CD4-positive, alpha-beta T cell (primary cell): ENCODE measurements at places on chromosomes 6 and 20. TPM values are rescaled to one million over a fixed set of nuclear protein-coding genes. Genes with fewer than 3 reads are reported as not detected.

DNA sequence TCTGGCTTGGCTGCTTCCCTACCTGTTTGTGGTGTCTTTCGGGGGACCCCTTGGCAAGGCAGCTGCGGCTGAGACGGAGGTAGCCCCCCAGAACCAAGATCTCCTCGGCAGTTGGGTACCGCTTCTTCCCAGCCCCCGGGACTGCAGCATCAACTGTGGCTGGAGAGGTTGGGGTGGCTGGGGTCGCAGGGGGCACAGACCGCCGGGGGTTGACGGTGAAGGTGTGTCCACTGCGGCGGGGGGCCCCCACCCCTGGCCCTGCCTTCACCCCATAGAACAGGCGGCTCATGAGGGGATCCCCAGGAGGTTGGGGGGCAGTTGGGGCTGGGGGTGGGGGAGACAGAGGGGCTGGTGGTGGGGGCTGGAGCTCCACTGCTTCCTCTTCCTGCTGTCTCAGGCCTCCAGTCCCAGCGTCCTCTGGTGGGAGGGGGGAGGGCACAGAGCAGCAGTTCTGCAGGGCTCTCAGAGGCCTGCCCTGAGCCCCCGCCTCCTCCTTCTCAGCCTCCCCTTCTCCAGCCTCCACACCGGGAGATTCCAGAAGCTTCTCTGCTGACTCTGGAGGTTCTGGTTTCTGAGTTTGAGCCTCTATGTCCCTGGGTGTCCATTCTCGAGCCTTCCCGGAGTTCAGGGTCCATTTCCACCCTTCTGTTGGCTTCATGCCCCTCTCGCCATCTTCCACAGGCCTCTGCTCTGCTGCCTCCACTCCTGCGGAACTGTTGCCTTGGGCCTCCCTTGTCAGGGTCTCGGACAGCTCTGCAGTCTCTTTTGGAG lies 1.9 kb downstream of the PPP1R18 start:
- peak; percentile 66 for DNase-seq
- H3K27me3 ChIP-seq, result no peaks in the 10 kb centered on the region
- peak overlapping the region; percentile 60 for H3K27ac ChIP-seq
- H3K36me3 ChIP-seq, result peaks cover 20% of the 10 kb centered on the region
- peak overlapping the region; percentile 99 for H3K4me3 ChIP-seq

GRCh38 chr6:147758303-147758702 lies 249.8 kb downstream of the SAMD5 start:
- no peak overlapping the region for H3K27ac ChIP-seq
- no peaks in the 10 kb centered on the region for H3K4me1 ChIP-seq
- no peak overlapping the region for H3K4me3 ChIP-seq
- no peaks in the 10 kb centered on the region for H3K27me3 ChIP-seq
- no peaks in the 10 kb centered on the region for H3K36me3 ChIP-seq

DNA sequence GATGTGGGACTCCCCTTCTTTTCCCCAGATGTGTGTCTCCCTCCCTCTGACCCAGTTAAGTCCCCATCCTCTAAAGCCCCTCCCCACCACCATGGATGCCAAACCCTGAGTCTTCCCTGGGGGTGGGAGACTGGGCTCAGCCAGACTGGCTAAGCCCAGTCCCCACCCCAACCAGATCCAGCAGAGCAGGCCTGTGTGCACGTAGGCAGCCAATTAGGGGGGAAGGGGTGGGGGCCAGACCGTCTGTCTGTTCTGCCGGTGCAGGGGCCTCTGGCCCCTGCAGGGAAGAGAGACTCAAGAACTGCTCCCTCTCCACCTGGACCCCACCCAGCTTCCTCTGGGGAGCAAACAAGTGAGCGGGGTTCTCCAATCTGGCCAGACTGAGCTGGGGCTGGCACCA lies 605 bp downstream of the COX4I2 start:
- H3K36me3 ChIP-seq, result no peaks in the 10 kb centered on the region
- H3K27ac ChIP-seq, result no peak overlapping the region
- no peaks in the 10 kb centered on the region for H3K27me3 ChIP-seq
- H3K4me3 ChIP-seq, result no peak overlapping the region
- H3K4me1 ChIP-seq, result peaks cover 9% of the 10 kb centered on the region
- DNase-seq, result no peak

DNA sequence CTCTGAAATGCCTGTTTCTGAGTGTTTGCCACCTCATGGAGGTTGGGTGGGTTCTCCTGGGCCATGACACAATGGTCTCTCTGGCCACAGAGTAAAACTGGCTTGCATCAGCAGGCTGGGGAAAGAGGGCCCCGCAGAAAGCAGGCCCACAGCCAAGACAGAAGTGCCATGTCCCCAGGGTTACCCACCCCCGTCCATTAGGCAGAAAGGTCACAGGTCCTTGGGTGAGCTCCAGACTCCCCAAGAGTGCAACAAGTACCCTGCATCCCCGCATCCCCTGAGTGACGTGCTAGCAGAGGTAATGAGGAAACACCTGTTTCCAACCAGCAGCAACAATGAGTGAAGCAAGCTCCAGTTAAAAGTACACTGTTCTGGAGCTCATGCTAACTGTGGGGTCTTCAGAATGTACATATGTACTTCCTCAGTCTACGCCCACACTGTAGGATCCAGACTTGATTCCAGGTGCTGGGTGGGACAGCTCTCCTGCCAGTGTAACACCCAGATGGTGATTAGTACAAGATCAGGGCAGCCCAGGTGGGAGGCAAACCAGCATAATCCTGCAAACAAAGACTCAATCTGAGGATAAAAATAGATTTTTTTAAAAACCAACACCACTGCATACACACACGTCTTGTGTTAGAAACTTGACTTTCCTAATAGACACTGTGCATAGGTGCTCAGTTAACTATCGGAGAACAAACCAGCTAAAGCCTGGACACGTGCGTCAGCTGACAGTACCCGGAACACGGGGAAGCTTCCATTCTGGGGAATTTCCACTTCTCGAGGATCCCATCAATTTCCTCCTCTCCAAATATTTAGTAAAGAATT lies 31.5 kb downstream of the RRBP1 start:
- DNase-seq, result no peak
- no peaks in the 10 kb centered on the region for H3K36me3 ChIP-seq
- H3K27ac ChIP-seq, result no peak overlapping the region
- H3K4me1 ChIP-seq, result peaks cover 16% of the 10 kb centered on the region
- H3K27me3 ChIP-seq, result no peaks in the 10 kb centered on the region
- no peak overlapping the region for H3K4me3 ChIP-seq

GRCh38 chr6:21996425-21997118 lies 300.3 kb downstream of the PRL start:
- H3K4me1 ChIP-seq, result no peaks in the 10 kb centered on the region
- DNase-seq, result no peak
- no peaks in the 10 kb centered on the region for H3K36me3 ChIP-seq
- no peaks in the 10 kb centered on the region for H3K27me3 ChIP-seq
- H3K4me3 ChIP-seq, result no peak overlapping the region

- DNase-seq, result no peak
- no peak overlapping the region for H3K4me3 ChIP-seq
- H3K36me3 ChIP-seq, result no peaks in the 10 kb centered on the region
- peaks cover 16% of the 10 kb centered on the region for H3K27me3 ChIP-seq
- no peak overlapping the region for H3K27ac ChIP-seq
Observed at GRCh38 chr6:166228839-166229528, 61.3 kb upstream of the TBXT start.

DNA sequence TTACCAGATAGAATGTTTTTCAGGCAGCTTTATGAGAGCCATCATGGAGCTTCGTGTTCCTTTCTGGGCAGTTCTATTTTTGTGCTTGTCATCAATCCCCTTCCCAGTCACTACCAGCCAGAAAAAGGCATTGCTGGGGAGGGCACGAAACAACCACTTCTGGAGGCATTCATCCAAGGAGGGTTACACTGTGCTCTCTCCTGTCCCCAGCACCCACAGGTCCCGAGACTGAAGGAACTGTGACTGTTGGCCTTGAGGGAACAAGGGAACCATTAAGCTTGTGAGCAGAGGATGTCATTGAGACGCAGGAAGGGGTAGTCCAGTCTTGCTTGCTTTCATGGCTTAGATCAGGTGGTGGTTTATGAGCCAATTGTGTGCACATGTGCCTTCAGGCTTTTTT lies 20.1 kb upstream of the ENPP5 start:
- no peak overlapping the region for H3K4me3 ChIP-seq
- no peaks in the 10 kb centered on the region for H3K4me1 ChIP-seq
- peaks cover 6% of the 10 kb centered on the region for H3K27me3 ChIP-seq
- no peak for DNase-seq
- no peaks in the 10 kb centered on the region for H3K36me3 ChIP-seq

The MYH7B gene
- total RNA-seq, result 0.53 TPM

The DNPH1 gene
- 27.3 TPM for total RNA-seq
